Osteocyte (in vitro differentiated cells): ENCODE measurements at places on chromosomes 13 and 19. TPM values are rescaled to one million over a fixed set of nuclear protein-coding genes. Genes with fewer than 3 reads are reported as not detected.

GAPDHS gene
- total RNA-seq: not detected in 2 replicates

CEBPA gene
- 0.86 and 1.4 TPM in 2 replicates for total RNA-seq

VSIG10L gene
- total RNA-seq: 3.5 TPM in 2 replicates

FBXO27 gene
- total RNA-seq: 4.4 and 6.0 TPM in 2 replicates

CD37 gene
- not detected in 2 replicates for total RNA-seq
